Stimulated activated CD4-positive, alpha-beta T cell treated with anti-CD3 and anti-CD28 coated beads, Interleukin-15, amount 100 ng/mL, for 1 hour (primary cell): ENCODE measurements at places on chromosomes 2 and 18.

DNA sequence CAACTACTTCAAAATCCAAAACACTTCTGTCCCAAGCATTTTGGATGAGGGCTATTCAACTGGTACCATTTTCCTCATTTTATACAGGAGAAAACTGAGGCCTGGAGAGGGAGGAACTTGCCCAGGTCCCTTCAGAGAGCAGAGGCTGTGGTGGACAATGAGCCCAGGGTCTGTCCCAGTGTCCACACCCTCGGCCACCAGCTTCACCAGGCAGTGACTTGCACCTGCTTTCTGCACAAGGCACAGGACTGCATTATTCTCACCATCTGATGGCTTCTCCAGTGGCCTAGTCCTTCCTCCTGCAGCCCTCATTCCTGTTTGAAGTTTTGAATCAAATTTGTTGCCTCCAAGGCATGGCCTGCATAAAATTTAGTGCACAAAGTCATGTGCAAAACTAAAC, 53.3 kb downstream of the RNF144A start:
- no peak for DNase-seq

- DNase-seq, result no peak
These were observed 28.8 kb downstream of the SETBP1 start for GRCh38 chr18:44709307-44710126.

DNA sequence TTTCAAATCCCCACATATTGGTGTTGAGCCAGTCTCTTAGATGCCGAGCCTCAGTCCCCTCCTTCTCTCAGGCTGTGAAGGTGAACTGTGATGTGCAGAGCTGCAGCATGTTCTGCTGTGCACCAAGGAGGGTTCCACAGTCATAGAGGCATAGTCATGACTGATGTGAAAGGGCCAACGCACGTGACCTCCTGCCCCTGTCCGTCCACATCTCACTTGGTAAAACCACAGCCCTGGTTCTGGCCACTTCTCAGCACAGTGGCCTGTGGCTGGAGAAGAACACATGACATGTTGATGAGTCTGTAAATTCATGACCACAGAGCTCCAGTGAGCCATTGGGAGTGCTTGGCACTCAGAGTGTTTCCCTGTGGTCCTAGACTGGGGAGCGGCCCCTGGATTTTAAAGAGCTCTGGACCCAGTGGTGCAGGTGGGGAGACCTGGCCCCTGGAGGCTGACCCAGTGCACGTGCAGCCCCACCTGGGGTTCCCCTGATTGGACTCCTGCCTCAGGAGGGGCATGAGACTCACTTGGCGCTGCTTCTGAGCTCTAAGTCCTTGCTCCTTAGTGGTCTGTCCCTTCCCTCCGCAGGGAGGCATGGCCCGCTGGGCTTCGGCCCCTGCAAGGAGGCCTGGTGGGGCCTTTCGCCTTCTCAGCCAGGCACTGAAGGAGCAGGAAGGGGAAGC, 25.3 kb downstream of the INPP4A start:
- DNase-seq, result no peak

DNA sequence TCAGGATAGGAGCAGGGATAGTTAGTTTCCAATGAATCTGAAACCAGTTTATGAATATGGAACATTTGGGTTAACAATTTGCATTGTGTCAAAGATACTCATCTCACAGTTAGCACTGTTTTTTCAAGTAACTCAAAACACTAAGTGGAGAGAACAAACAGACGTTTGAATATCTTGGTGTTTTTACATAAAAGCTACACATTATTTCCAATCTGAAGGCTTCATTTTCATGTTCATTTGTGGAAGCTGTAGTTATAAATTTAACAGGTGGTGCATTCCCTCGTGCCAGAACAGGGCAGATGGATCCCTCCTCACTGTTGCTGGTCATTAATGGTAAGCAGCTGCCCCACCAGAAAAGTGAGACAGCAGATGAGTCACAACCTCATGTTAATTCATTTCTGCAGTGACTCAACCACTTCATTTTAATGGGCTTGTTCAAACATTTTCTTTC, 286.9 kb downstream of the TMX3 start:
- DNase-seq, result no peak

- DNase-seq, result no peak
These were observed 23.4 kb upstream of the SOX11 start for GRCh38 chr2:5668682-5669250.

- DNase-seq, result no peak
These were observed 479.3 kb downstream of the IRS1 start for GRCh38 chr2:226320076-226320948.

DNA sequence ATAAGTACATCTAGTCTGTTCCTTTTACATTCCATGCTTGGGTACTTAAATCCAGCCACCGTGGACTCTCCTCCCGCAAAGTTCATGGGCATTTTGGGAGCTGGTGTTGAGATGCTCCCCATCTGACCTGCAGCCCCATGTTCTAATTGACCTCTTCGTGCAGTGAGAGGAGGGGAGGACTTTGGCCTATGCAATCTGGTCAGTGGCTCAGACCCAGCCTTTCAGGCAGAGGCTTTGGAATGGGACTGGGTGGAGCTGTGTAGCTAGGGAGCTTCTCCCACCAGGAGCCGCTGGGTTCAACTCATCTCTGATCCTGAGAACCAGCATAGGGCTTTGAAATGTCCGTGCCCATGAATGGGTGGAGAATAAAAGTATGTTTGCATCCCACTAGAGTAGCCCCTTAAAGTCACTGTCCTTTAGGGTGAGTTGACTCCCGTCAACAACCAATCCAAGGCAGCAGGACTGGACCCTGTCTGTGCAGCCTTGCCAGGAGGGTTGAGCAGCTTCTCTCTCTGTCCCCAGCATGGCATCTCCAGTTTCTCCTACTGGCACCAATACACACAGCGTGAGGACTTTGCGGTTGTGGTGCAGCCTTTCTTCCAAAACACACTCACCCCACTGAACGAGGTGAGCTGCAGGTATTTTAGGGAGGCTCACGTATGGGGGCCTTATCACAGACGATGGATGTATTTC, 120.0 kb upstream of the PPP1CB start:
- no peak for DNase-seq

DNA sequence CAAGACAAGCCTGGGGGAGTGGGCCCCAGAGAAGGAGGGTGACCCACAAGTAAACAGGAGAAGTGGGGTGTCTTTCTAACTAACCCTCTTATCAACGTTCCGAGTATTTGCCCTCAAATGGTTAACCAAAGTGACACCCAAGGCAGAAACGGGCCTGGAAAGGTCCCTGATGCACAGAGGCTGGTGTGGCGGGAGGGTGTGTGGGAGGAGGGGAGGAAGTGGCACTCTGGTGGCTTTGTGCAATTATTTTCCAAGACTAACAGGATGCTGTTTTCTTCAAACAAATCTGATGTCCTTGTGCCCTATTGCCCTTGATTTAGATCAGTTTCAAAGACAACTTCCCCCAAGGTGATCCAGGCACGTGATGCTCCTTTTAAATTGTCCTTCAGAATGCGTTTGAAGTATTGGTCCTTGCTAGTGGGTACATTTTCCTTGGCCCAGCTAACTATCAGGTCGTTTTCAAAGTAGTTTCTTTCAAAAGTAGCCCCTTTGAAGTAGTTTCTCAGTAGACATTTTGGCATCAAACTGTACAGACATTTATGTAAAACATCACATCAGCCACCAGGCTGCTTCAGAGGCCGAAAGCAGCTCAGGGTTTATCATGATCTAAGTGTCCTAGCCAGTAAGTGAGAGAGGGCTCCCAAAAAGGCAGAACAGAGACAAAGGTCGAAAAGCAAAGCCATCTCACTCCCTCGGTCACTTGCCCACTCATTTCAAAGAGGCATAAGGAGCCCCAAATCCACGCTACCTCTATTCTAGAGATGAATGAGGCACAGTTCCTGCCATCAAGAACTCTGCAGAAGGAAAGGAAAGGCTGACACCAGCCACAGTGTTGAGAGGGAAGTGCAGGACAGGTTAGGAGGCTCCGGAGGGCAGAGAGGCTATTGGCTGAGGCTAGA, 371.1 kb upstream of the ID2 start:
- peak; percentile 21 for DNase-seq

DNA sequence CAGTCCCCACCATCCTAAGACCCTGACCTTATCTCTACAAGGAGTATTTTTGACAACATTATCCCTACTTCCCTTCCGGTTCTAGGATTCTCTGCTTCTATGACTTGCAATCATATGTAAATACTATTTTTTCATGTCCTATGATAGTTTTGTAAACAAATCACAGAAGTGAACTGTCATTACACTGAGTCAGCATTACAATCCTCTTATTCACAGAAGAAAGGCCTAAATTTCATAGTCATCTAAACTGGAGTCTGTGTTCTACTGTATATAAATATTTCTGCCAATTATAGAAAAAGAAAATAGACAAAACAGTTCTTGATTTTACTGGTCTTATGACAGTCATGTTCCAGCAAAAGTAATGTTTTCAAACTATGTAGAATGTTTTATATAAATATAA, 265.1 kb downstream of the NCKAP5 start:
- no peak for DNase-seq

DNA sequence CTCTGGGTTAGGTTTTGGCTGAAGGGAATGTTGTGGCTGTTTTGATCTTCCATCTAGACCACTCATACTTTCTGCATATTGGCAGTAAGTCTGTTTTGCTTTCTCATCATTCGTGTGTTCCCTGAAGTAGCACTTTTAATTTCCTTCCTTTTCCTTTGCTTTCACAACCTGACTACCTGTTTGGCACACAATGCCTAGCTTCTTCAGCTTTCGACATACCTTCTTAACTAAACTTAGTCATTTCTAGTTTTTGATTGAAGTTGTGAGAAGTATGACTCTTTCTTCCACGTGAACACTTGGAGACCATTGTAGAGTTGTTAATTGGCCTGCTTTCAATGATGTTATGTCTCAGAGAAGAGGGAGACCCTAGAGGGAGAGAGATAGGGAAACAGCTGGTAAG, 123.6 kb upstream of the EPB41L3 start:
- no peak for DNase-seq

GRCh38 chr2:133811409-133812125, 243.3 kb upstream of the NCKAP5 start:
- no peak for DNase-seq

DNA sequence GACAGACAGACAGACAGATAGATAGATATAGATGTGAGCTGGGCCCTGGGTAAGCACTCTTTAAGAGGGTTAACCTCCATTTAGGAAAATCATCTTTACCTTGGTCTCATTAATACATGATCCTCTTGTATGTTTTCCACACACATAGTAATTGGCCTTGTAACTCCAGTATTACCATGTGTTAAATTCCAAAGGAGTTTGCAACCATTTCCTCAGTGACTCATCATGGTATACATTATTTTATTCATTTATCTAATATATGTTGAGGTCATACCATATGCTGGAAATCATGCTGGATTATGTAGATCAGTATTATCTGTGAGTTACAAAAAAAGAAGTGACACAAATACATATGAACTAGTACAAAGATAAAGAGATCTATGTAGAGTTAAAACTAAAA, 504.3 kb downstream of the DCC start:
- DNase-seq, result no peak

GRCh38 chr2:215352602-215353001, 40.7 kb downstream of the ATIC start:
- no peak for DNase-seq

GRCh38 chr2:213225866-213226265, 58.4 kb upstream of the SPAG16 start:
- DNase-seq, result no peak

GRCh38 chr2:180169474-180169873, 162.4 kb upstream of the CWC22 start:
- DNase-seq, result no peak

GRCh38 chr2:26809211-26809610, 23.4 kb downstream of the CENPA start:
- DNase-seq, result no peak

- DNase-seq, result no peak
These were observed 11.2 kb upstream of the SLC8A1 start for GRCh38 chr2:40463112-40463511.

DNA sequence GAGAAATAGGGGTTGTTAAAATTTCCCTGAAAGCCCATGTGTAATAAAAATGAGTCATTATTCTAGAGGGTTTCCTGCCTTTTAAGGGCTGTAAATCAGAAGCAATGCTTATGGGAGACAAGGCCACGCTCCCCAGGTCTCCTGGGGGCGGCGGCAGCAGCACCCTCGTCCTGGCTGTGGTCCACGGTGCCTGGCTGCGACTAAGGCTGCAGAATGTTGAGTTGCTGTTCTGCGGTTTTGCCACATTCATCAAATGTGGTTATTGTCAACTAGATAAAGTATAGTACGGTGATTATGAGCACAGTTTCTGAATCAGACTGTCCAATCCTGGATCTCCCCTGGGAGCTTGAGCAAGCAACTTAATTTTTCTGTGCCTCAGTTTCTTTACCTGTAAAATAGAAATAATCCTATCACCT, 11.9 kb upstream of the AGFG1 start:
- DNase-seq, result peak; percentile 43

DNA sequence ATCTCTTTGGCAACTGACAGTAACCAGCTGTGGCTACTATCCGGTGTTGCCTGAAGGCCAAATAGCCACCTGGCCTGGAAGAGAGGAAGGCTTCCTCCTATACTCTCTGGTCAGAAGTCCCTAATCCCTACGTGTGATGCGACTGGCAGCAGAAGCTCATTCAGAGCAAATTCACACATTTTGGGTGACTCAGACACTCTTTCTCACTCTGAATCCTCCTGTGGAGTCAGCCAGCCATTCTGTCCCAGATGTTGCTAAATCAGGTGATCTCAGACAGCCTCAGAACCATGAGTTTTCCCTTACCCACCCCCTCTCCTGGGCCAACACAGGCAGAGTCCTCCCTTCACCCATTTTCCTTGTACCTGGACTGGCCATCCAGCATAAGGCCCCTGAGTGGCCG, 34.7 kb downstream of the CFAP53 start:
- DNase-seq, result no peak

GRCh38 chr2:1650085-1650872, 94.0 kb downstream of the PXDN start:
- no peak for DNase-seq

DNA sequence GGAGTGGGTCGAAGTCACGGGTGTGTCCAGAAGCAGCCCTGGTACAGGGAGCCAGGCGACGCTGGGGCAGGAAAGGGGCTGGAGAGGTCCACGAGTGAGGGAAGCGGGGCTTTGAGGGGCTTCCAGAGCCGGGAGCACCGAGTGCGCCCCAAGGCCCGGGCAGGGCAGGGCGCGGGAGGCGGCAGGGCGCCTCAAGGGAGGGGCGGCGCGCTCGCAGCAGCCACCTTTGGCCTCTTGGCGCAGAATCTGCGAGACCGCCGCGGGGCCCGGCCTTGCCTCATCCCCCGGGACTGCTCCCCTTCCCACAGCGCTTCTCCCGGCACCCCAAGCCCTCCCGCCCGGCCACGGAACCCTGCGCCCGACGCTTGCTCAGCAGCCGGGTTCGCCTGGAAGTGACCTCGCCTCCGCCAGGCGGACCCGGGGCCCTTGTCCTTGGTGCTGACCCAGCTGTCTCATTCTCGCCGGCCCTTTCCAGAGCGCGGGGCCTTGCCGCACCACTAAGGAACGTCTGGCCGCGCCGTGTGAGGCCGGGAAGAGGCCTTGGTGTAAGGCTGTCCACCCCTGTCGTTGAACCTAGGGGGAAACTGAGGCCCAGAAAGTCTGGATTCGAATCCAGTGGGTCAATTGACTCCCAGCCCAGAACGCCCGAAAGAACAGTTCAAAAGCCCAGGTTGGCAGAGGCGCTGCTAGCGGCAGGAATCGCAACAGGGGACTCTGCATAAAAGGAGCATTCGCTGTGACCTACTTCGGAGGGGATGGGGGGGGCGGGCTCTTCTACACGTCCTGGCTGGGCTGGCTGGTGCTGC, 584 bp upstream of the DNER start:
- DNase-seq, result no peak
